ENCODE measurements at places on chromosomes 13 and 19.
A peak's percentile ranks its signal among the peaks of the same experiment; 100 is the strongest.

DNA sequence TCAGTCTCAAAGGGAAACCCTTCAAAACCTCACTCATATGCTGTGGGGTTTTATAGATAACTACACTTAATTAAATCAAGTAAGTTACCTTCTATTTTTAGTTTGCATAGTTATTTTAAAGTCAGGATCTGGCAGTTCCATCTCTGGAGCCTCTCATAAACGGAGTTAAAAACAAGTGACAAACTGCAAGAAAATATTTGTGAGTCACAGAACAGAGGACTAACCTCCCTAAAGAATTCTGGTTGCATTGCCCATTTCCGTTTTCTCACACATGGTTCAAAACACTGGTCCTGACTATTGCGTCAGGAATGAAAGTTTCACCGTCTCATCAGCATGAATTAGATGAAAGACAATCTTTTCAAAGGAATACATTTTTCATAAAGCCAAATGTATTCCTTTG lies 10.6 kb downstream of the RXFP2 start:
- no peak for DNase-seq

GRCh38 chr13:46405457-46405856 lies 18.4 kb upstream of the RUBCNL start:
- DNase-seq: no peak

DNA sequence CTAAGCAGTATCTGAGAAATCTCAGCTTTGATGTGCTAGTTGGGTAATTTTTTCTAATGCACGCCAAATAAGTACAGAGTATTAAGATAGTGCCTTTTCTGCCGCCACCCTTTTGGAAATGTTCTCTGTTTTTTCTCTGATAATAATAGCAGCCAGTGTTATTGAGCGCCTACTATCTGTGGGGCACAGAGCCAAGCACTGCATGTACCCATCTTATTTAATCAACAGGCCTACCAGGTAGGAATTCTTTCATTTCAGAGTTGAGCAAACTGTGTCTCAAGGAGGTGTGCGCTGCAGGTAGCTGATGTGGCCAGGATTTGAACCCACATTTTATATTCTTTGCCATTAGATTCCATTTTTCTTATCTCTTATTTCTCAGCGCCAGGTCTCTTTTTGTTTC lies 1.4 kb downstream of the EPN1 start:
- no peak for DNase-seq

DNA sequence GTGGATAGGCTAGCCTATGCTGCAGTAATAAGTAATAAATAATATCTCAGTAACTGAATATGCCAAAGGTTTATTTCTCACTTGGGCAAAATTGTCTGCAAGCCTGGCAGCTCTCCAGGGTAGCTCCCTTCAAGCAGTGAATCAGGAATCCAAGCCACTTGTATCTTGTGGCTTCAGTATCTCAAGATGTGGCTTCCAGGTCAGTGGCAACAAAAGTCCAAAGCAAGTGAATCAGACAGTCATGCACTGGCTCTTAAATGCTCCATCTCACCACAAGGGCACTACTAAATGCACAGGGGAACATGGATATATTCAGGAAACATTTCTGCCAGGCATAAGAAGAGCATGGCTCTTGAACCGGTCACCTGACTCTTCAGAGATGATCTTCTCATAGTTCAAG lies 126.3 kb downstream of the KCTD12 start:
- DNase-seq: no peak

- DNase-seq: no peak
Observed at GRCh38 chr13:42628666-42629065, 54.7 kb downstream of the TNFSF11 start.

GRCh38 chr13:43391036-43391435 lies 367.6 kb downstream of the DNAJC15 start:
- DNase-seq: no peak

- DNase-seq: peak; percentile 41
Observed at GRCh38 chr19:7869910-7870511, 4.2 kb downstream of the PRR36 start.

DNA sequence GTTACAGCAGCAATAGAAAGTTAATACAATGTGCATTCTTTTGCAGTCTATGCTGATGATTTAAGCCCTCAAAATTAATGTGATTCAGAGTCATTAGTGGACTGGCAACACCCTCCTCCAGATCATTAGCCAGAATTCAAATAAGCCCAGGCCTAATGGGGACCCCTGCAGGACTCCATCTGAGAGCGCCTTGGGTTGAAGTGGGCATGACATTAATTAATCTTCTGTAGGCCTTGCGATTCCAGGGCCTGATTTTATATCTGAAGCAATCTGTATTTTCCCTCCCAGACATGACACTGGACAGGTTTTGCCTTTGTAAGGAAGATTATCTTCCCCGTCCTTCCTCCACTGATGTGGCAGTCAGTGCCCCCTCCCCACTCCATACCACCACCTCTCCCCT lies 442.9 kb downstream of the FOXO1 start:
- DNase-seq: no peak

DNA sequence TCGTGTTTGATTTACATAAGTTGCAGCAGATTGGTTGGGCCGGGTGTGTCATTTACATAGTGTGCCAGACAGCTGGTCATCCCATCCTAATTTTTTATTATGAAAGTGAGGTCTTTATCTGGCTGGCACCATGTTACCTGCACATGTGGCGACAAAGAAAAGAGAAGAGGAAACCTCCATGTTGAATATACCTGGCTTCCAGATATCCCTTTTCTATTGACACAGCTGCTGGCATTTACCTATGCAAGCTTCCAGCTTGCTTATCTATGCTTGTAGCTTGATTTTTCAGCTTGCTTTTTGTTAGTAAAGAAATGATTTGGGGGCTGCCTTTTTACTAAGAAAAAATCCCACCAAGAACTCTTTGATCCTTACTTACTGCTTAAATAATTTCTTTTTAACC lies 681.3 kb upstream of the SLITRK1 start:
- no peak for DNase-seq

GRCh38 chr13:110509971-110510786 lies 51.3 kb downstream of the RAB20 start:
- no peak for DNase-seq

GRCh38 chr13:111905609-111905945 lies 161.4 kb upstream of the SOX1 start:
- DNase-seq: no peak

DNA sequence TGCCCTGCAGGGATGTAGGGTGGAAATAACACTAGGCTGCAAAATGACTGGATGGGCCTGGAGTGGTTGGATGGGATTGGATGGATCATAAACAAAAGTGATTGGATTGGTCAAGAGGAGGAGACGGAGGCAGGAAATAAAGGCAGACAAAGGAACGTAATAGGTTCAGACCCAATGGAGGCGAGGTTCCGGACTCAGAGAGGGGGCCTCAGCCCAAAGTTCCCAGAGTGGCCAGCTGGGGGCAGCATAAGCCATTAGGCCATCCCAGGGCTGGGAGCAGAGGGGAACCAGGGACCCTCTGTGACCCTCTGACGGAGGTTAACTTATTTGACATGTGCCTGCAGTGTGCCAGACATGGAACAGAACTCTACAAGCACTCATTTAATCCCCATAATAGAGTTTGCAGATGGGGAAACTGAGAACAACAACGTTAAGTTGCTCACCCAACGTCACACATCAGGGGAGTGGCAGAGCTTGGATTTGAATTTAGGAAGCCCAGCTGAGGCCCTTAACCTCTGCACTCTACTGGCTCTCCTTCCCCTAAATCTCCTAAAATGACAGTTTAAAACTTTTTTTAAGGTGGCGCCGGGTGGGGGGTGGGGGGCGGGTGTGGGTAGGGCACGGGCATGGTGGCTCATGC lies 15.3 kb upstream of the MAP1S start:
- DNase-seq: peak; percentile 51

- no peak for DNase-seq
Observed at GRCh38 chr13:95150555-95150954, 150.7 kb downstream of the ABCC4 start.

- peak; percentile 47 for DNase-seq
Observed at GRCh38 chr19:10861103-10861651, 10.2 kb upstream of the CARM1 start.

- DNase-seq: no peak
Observed at GRCh38 chr19:32887572-32888215, 18.1 kb upstream of the SLC7A9 start.

DNA sequence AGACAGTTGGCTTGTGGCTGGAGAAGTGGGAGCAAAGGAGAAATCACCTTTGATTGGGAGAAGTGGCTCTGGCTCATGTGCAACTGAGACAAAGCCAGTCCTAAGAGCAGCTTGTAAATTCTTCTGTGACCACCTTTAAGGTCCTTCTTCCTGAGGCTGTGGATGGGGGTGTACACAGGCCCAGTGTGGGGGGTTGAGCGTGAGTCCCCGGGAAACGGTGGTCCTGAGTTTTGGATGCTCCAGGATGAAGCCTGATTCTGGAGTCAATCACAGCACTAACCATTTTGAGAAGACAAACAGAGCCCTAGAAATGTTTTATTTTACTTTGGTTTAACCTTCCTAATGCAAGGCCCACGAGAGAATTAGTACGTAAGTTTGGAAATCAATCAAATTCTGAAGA lies 3.9 kb upstream of the CEBPA start:
- DNase-seq: no peak

DNA sequence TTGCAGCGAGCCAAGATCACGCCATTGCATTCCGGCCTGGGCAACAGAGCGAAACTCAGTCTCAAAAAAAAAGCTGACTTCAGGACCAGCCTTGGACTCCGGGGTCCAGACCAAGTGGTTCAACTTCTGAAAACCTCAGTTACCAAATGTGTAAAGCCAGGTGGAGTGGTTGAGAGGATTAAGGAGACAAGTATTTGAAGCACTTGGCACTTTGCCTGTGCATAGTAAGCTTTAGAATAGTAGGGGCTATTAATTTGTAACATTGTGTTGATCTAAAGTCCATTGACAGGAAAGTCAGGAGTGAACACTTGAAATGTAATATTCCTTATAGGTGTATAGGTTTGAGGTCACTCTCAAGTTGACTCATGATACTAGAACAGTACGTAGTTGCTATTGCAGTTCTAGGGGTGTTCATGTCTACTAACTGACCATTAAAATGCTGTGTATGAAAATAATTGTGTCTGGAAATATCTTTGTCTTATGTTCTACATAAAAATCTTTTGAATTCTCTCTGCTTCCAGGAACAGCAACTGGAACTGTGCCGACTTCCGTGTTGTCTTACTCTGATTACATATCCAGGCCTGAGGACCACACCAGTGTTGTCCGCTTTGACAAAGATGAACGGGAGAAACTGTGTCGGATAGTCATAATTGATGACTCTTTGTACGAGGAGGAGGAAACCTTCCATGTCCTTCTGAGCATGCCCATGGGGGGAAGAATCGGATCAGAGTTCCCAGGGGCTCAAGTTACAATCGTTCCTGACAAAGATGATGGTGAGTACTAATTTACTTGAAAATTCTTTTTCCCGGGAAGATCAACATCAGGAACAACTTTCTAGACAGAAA lies 97.4 kb downstream of the FREM2 start:
- no peak for DNase-seq

GRCh38 chr19:17243211-17243829 lies 2.4 kb downstream of the NR2F6 start:
- DNase-seq: no peak

DNA sequence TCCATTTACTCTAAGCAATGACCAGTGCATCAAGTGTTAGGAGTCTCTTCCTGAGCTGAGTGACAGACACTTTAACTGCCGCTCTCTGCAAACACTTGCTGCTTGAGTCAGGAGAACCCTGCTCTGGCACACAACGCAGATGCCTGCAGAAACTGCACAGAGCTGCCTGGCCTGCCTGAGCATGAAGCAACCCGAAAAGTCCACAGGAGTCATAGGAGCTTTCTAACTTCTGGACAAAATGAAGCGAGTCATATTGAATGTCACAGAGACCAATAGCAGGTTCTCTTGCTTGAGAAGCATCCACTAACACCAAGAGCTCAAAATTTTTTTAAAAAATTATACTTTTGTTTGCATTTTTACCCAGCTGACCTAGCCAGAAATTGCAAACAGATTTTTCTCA lies 232.4 kb downstream of the LHFPL6 start:
- DNase-seq: peak; percentile 57

DNA sequence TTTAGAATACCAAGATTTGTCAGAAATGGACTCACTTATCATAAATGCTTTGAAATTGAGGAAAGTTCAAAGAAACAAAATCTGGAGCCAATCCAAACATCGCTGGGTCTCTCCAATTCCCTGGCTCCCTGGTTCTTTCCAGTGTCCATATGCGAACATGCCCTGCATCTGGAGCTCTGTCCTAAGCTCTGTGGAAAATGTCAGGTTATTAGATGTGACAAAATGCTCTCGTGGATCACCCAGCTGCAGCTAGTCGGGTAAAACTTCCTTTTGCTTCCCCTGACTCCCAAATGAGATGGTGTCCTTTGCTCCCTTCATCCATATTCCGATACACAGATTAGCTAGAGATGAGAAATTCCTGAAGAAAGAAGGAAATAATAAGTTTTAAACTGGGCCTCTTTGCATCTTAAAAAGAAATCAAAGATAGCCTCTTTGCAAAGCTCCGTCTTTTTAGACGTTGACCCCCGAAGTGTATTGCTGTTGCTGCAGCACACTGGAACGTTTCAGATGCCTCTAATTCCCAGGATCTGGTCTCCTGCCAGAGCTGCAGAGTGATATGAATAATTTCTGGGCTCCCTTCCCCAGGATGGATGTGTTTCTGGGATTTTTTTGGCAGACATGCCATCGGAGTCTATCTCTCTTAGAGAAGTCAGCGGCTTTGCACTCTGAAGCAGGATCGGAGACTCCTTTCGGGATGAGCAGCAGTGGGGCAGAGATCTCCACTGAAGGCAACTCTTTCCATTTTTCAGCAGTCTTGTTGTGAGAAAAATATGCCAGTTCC lies 102.9 kb downstream of the TEX26 start:
- no peak for DNase-seq

- DNase-seq: peak; percentile 87
Observed at GRCh38 chr19:48646001-48646721, at the start of gene CA11. TSS of gene CA11 (minus strand) at chr19:48646187. CDS start at chr19:48645632, 555 bp downstream.

GRCh38 chr19:3979674-3980352 lies 5.5 kb downstream of the EEF2 start:
- DNase-seq: no peak

GRCh38 chr13:30334663-30335386 lies 27.5 kb upstream of the KATNAL1 start:
- DNase-seq: peak; percentile 49

DNA sequence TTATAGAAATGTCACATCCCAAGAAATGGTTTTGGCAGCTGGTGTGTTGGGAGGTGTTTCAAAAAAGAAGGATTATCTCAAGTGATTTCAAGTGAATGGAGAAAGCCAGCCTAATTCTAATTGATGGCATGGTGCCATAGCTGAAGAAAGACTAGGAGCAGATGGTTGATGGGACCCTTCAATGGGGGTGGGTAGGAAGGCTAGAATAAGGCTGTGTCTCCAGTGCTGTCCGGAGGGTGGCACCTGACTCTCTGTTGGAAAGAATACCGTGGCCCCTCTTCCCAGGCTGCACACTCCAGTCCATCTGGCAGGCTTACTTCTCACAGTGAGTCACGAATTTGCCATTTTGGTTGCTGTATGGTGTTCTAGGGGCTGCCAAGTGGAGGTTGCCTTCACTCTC lies 51.0 kb upstream of the GPR12 start:
- no peak for DNase-seq

GRCh38 chr13:73696271-73696670 lies 437.9 kb downstream of the KLF12 start:
- no peak for DNase-seq

- no peak for DNase-seq
Observed at GRCh38 chr13:100394005-100394695, 194.4 kb downstream of the GGACT start.
